ENCODE measurements at places on chromosomes 12 and 14. TPM values are rescaled to one million over a fixed set of nuclear protein-coding genes. Genes with fewer than 3 reads are reported as not detected.
A peak's percentile ranks its signal among the peaks of the same experiment; 100 is the strongest.

DNA sequence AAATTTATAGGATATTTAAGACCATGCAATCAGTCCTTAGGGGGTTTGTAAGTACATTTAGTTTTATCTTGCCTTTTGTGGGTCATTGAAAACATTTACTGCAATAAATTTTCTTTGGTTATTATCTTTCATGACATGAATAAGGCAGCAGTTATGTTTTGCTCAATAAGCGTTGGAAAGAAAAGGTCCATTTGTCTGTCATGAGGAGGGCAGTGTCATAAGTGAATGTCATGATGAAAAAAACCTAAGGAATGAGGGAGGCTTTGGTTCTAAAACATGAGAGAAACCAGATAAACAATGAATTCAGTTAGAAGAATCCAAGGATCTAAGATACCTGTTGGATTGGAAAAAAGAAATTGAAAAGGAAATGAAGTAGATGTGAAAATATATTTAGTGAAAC, 209.4 kb downstream of the NAV3 start:
- no peak for DNase-seq

The ITGA7 gene
- 602 TPM for total RNA-seq

DNA sequence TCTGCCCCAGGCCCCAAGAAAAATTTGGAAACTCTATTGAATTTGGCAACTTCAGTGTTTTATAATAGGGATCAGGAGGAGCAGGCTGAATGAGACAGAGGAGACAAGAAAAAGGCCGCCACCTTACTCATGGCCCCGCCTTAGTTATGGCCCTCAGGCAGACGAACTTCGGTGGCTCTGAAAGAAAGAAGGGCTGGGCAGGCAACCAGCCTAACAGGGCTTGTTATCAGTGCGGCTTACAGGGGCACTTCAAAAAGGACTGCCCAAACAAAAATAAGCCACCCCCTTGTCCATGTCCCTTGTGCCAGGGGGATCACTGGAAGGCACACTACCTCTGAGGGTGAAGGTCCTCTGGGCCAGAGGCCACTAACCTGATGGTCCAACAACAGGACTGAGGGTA, 146.3 kb upstream of the ATF7IP start:
- no peak for DNase-seq

DNA sequence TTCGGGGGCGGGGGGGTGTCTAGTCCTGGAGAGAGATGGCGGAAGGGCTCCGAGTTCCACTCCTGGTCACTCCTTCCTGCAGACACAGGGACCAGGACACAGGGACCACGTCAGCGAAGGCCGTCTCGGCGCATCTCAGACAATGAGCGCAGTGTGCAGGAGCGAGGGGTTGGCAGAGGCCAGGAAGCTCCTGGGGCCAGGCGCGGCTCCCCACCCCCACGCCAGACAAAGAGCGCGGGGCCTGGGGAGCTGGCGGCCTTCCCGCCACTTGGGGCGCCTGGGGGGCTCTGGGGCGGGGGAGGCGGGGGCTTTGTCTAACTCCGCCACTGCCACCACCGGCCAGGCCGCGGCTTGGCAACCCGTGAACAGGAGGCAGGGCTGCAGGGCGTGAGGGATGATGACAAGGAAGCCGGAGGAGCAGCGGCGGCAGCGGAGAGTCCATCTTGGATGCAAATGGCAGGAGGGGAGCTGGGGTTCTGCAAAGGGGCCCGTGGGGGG, 2.2 kb downstream of the CDK2AP1 start:
- peak; percentile 91 for DNase-seq
